ENCODE measurements at places on chromosomes 12 and 14.

- no peak for DNase-seq
These were observed 40.9 kb downstream of the FOXG1 start for GRCh38 chr14:28807518-28807917.

- DNase-seq = no peak
These were observed 71.3 kb downstream of the DERA start for GRCh38 chr12:15982471-15982870.

GRCh38 chr12:130498589-130499385 is 161.1 kb downstream of the PIWIL1 start:
- no peak for DNase-seq

GRCh38 chr12:126776026-126776655 is 1490.8 kb upstream of the TMEM132C start:
- DNase-seq = no peak

DNA sequence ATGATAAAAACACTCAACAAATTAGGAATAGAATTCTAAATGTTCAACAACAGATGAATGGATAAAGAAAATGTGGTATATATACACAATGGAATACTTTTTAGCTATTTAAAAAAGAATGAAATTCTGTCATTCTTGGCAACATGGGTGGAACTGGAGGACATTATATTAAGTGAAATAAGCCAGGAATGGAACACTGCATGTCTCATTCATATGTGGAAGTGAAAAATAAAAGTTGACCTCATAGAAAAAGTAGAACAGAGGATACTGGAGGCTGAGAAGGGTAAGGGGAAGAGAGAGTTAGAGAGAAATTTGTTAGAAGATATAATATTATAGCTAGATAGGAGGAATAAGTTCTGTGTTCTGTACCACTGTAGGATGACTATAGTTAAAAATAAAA is 35.8 kb upstream of the ZFP36L1 start:
- no peak for DNase-seq
